Stimulated activated CD4-positive, alpha-beta T cell treated with anti-CD3 and anti-CD28 coated beads, Interleukin-15, amount 100 ng/mL, for 48 hours (primary cell): ENCODE measurements at places on chromosomes 16 and 17.

DNA sequence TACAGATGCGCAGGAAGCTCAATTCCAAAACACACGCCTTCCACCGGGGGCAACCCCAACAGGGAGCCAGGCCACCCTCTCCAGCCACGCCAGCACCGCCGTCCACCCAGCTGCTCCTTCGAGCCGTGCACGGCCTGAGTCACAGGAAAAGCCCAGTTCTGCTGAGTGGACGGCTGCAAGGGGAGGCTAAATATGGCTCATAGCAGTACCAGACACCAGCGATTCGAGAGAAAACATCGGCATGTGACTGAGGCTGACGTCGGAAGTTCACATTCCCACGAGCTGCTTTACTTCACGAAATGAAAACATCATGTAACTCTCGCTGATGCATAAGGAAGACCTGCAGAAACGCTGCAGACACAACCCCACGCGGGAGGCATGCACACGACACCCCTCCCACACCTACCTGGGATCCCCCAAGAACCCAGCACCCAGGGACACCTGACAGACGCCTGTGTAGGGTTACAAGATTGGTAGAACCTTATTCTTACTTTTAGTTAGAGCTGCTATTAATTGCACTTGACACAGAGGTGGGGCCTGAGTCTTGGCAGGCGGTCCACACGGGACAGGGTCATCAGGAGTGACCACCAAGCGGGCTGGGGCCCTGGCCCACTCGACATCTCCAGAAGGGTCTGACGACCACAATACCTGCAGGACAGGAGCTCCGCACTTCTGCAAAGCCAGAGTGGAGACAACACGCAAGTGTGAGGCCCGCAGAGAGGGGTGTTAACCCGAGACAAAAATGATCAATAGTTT lies 116.8 kb downstream of the ANKRD11 start:
- no peak for DNase-seq

GRCh38 chr16:74169066-74169465 lies 127.5 kb upstream of the PSMD7 start:
- no peak for DNase-seq

GRCh38 chr16:66900721-66901441 lies 17.8 kb downstream of the CDH16 start:
- no peak for DNase-seq

- DNase-seq, result no peak
Observed at GRCh38 chr17:80264205-80265075, 3.8 kb downstream of the RNF213 start.

- DNase-seq, result no peak
Observed at GRCh38 chr16:14004729-14005315, 66.3 kb upstream of the MRTFB start.

GRCh38 chr16:1909561-1910231 lies 8.5 kb downstream of the HS3ST6 start:
- DNase-seq, result no peak

- peak; percentile 59 for DNase-seq
Observed at GRCh38 chr16:48623304-48624016, 13.5 kb upstream of the N4BP1 start.

DNA sequence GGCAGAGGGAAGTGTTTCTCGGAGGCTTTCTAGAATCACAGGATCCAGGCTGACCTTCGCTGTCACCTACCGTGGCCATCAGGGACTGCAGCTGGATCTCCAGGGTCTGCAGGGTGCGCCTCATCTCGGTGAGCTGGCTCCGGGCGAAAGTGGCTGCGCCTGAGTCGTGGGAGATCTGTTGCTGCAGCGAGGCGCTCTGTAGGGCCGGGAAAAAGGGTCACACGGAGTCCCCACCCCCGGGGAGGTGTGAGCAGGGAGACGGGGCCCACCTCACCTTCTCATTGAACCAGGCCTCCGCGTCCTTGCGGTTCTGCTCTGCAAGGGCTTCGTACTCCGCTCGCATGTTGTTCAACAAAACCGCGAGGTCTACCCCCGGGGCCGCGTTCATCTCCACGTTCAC lies 2.9 kb downstream of the KRT28 start:
- DNase-seq, result no peak

DNA sequence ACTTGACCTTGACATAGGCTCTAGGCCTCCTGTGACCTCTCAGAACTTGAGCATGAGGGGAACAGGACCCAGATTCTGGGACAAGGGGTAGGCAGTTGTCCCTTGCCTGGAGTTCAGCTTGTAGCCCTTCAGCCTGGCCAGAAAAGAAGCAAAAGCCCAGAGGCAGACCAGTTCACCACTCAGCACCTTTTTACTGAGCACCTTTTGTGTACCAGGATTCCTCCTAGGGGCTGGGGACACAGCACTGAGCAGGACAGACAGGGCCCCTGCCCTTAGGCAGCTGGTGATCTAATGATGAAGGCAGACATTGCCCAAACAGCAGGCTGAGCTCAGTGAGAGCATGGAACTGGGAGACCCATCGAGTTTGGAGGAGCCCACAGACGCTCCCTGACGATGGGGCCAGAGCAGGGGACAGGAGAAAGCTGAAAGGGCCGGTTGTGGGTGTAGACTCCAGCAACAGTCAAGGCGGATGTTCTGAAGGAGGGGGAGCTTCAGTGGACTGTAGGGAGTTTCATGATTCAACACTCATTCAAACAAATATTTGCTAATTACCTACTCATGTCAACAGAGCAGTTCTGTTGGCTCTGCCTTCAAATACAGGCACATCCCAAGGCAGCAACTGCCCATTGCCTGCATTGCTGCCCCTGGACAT lies 32.0 kb downstream of the SBK1 start:
- DNase-seq, result no peak

- no peak for DNase-seq
Observed at GRCh38 chr17:37106049-37106448, 157.3 kb downstream of the AATF start.
